ENCODE measurements at places on chromosomes 16 and 17. TPM values are rescaled to one million over a fixed set of nuclear protein-coding genes. Genes with fewer than 3 reads are reported as not detected.

DNA sequence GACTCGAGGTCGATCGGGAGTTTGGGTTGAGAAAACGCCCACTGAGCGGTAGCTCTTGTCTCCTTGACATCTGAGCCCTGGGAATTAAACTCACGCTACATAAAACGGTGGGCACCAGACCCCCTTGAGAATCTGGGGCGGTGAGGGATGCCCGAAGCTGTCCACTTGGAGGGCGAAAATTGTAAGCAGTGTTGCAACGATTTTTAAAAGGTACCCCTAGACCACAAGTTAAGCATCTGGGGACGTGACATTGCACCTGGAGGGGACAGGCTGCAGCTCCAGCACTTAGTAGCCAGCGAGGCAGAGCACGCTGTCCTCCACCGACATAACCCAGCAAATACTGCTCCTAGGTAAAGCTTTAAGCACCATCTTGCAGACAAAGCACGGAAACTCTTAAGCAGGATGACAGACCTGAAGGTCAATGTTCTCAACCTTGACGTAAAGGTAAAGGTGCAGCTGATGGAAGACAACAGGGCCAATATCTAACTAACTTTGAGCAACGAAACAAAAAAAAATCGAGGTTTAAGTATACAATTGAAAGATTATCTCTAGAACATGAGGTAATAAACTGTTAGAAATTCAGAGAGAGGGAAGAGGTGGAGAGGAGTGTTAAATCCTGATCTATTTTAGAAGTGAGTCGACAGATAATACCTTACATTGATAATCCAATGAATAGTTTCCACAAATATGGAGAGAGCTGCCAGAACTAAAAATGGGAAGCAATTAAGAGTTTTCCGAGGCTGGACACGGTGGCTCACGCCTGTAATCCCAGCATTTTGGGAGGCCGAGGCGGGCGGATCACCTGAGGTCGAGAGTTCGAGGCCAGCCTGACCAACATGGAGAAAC is 921 bp upstream of the CDR2 start:
- peak overlapping the region; percentile 82 for H3K27ac ChIP-seq
- no peak for DNase-seq
- H3K4me1 ChIP-seq = peaks cover 39% of the 10 kb centered on the region
- H3K4me3 ChIP-seq = peak overlapping the region; percentile 89

DNA sequence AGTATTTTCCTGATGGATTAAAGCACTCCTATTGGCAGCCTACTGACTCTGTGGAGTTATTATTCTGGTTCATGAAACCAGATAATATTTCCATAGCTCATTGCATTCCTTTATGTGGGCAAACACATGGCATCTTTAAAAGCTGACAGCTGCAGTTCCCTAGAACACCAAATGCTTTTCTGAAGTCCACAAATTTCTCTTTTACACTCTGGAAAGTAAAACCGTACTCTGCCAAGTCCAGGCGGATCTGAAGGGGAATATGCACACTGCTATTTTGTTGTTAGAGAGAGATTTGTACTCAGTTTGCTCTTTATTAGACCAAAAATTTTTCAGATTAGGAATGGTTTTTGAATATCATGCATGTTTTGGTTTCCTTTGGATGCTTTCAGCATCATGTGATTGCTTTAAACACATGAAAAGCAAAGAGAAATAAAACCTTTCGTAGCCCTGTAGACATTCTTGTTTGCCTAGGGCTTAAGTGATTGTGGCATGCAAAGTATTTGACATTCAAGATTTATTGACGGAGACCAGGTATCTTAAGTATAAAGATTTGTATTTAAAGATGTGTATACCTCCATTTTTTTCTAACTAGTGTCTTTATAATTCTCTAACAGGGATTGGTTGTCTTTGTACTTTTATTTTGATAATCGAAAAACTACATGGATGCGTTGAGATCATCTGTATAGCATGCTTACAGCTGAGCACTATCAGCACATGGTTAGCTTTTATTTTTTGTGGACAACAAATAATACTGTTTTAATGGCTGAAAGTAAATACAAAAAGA is 19.5 kb downstream of the SEC14L1 start:
- H3K4me1 ChIP-seq = peaks cover 30% of the 10 kb centered on the region
- H3K27ac ChIP-seq = no peak overlapping the region
- DNase-seq = no peak
- no peak overlapping the region for H3K4me3 ChIP-seq

DNA sequence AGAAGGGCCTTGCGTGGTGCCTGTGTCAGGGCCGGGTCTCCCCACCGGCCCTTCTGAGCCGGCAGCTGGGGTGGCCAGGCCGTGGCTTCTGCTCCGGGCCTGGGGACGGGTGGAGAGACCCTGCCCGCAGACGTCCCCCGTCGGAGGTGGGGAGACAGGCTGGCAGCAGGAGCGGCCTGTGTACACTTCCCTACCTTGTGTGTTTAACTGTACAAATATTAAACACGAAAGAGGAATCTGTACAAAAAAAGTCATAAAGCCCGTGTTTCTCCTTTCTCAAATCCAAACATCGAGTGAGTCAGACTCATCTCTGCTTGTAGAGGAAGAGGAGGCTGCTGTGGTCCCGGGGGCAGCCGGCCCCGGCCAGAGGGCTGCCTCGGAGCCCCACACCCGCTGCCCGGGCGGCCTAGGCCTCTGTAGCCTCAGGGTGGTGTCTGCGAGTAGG is 2.0 kb downstream of the CACNA1H start:
- H3K4me1 ChIP-seq = peaks cover 22% of the 10 kb centered on the region
- no peaks in the 10 kb centered on the region for H3K36me3 ChIP-seq
- H3K27me3 ChIP-seq = peaks cover 87% of the 10 kb centered on the region

- no peak overlapping the region for H3K27ac ChIP-seq
- no peaks in the 10 kb centered on the region for H3K27me3 ChIP-seq
- no peak overlapping the region for H3K4me3 ChIP-seq
- H3K36me3 ChIP-seq = no peaks in the 10 kb centered on the region
- no peaks in the 10 kb centered on the region for H3K4me1 ChIP-seq
Measured at GRCh38 chr17:76154292-76154691, 13.2 kb upstream of the FOXJ1 start.

DNA sequence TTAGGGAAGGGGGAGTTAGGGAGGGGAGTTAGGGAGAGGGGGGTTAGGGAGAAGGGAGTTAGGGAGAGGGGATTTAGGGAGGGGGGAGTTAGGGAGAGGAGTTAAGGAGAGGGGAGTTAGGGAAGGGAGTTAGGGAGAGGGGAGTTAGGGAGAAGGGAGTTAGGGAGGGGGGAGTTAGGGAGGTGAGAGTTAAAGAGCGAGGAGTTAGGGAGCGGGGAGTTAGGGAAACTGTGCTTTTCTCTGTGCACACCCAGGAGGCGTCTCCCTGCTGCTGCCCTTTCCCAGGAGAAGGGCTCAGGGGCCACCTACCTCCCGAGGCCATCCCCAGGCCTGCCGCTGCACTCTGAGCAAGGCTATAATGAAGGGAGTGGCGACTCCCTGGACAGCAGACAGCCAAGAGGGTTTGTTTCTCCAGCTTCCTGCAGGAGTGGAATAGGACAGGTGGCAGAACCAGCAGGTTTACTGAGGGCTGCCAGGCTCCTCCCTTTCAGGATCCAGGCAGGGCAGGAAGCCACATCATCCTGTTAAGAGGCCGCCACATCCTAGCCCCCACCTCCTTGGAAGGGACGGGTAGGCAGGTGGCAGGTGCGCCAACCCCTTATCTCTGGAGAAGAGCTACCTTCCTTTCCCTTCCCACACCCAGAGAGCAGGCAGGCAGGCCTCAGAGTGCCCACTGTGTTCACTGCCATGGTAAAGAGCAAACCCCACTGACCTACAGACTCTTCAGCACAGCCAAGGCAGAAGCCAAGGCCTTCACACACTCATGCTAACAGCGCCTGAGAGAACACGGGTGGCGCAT is 4.3 kb downstream of the CANT1 start:
- H3K4me3 ChIP-seq = no peak overlapping the region
- peaks cover 3% of the 10 kb centered on the region for H3K36me3 ChIP-seq
- no peaks in the 10 kb centered on the region for H3K27me3 ChIP-seq
- DNase-seq = peak; percentile 59

DNA sequence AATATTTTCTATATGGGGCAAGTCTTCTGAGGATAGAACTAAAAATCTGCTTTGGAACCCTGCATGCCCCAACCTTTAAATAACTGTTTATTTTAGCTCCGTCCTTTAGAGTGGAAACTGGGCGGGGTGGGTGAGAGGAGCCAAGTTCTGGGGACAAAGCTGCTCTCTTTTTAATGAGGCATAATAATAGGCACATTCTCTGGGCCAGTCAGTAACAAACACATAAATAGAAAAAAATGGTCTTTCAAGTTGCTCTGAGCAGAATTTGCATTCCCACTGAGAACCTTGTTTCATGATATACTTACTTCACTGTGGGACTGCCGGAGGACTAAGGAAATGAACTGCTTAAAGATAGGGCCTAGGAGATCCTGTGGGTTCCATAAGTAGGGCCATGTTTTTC is 51.5 kb downstream of the KNOP1 start:
- no peak for DNase-seq
- H3K27ac ChIP-seq = no peak overlapping the region
- H3K27me3 ChIP-seq = no peaks in the 10 kb centered on the region
- H3K36me3 ChIP-seq = peaks cover 19% of the 10 kb centered on the region

GRCh38 chr17:6137716-6138502 is 67.7 kb downstream of the WSCD1 start:
- no peak for DNase-seq
- H3K4me1 ChIP-seq = no peaks in the 10 kb centered on the region
- H3K36me3 ChIP-seq = no peaks in the 10 kb centered on the region
- H3K27ac ChIP-seq = no peak overlapping the region
- H3K27me3 ChIP-seq = peaks cover 17% of the 10 kb centered on the region

GRCh38 chr17:36994438-36994837 is 45.7 kb downstream of the AATF start:
- H3K27me3 ChIP-seq = no peaks in the 10 kb centered on the region
- no peak overlapping the region for H3K27ac ChIP-seq
- H3K4me3 ChIP-seq = no peak overlapping the region
- H3K36me3 ChIP-seq = peaks cover 56% of the 10 kb centered on the region
- DNase-seq = no peak

- no peak overlapping the region for H3K27ac ChIP-seq
- peak; percentile 95 for DNase-seq
- H3K27me3 ChIP-seq = no peaks in the 10 kb centered on the region
- no peaks in the 10 kb centered on the region for H3K36me3 ChIP-seq
Measured at GRCh38 chr17:21275579-21276263, 8.8 kb upstream of the MAP2K3 start.

DNA sequence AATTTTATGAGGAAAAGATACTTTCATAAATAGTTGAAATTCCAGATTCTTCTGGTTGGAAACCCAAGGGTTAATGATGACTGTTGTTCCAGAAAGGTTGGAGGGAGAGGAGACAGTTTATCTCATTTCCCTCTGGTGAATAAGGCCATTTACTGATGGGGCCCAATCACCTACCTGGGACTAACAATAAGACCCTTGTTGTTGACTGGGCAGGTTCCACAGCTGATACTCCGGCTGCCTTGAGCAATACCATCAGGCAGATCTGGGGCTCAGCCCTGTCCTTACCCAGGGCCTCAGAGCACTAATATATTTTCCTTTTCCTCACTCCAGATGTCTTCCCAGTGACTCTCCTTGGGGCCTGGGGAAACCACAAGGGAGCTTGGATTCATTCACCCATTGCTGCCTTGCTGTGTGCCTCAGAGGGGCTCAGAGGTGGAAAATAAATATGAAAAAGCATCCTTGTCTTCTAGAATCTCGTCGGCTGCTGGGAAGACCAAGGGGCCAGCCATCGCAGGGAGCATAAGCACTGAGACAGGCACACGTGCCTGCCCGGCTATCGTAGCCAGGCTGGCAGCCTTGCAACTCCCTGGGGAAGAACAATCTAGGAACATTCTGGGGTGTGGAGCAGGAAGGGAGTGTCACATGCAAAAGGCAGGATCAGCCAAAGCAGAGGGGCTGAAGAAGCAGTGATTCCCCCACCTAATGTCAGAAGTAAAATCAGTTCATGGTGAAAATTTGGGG is 54.4 kb downstream of the MPRIP start:
- H3K27ac ChIP-seq = peak overlapping the region; percentile 79
- H3K27me3 ChIP-seq = no peaks in the 10 kb centered on the region
- no peak for DNase-seq
- peaks cover 52% of the 10 kb centered on the region for H3K4me1 ChIP-seq
- no peak overlapping the region for H3K4me3 ChIP-seq
- H3K36me3 ChIP-seq = no peaks in the 10 kb centered on the region

DNA sequence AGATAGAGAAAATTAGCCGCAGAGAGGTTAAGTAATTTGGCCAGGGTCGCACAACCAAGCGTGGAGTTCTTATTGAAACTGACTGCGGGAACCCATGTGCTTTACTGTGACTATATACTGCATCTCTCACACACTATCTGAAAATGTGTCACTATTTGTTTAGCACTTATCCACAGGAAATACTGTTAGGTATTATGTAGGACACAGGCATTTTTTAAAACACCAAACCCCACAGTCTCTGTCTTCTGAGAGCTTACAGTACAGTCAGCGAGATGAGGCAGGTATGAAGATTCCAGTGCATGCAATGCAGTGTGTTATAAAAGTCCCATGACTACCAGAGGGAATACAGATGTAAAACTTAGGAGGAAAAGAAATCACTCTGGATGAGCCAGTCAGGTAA is 11.3 kb downstream of the RBL2 start:
- H3K27ac ChIP-seq = no peak overlapping the region
- peaks cover 56% of the 10 kb centered on the region for H3K36me3 ChIP-seq
- no peaks in the 10 kb centered on the region for H3K27me3 ChIP-seq
- H3K4me3 ChIP-seq = no peak overlapping the region
- no peak for DNase-seq
- H3K4me1 ChIP-seq = no peaks in the 10 kb centered on the region

GRCh38 chr17:41806685-41807445 is 4.9 kb downstream of the P3H4 start:
- peaks cover 22% of the 10 kb centered on the region for H3K4me1 ChIP-seq
- no peaks in the 10 kb centered on the region for H3K27me3 ChIP-seq
- H3K36me3 ChIP-seq = peaks cover 5% of the 10 kb centered on the region
- H3K27ac ChIP-seq = no peak overlapping the region
- no peak for DNase-seq
- H3K4me3 ChIP-seq = no peak overlapping the region

GRCh38 chr17:75129576-75129975 is 2.0 kb downstream of the NT5C start:
- H3K4me3 ChIP-seq = no peak overlapping the region
- H3K27me3 ChIP-seq = no peaks in the 10 kb centered on the region
- no peak for DNase-seq
- peaks cover 32% of the 10 kb centered on the region for H3K4me1 ChIP-seq

- H3K36me3 ChIP-seq = no peaks in the 10 kb centered on the region
- H3K4me3 ChIP-seq = no peak overlapping the region
- no peaks in the 10 kb centered on the region for H3K4me1 ChIP-seq
- no peaks in the 10 kb centered on the region for H3K27me3 ChIP-seq
- DNase-seq = no peak
- H3K27ac ChIP-seq = no peak overlapping the region
Measured at GRCh38 chr17:16880121-16880842, 91.6 kb downstream of the TNFRSF13B start.

CCL7 gene
- total RNA-seq = not detected

SPIRE2 gene
- 5.5 TPM for total RNA-seq

LGALS9B gene
- total RNA-seq = not detected

VWA3A gene
- 1.2 TPM for total RNA-seq

TP53TG3D gene
- total RNA-seq = not detected

KRT13 gene
- 0.51 TPM for total RNA-seq

CHST4 gene
- total RNA-seq = not detected

ITGB3 gene
- total RNA-seq = 6.6 TPM
